ENCODE measurements at places on chromosomes 6 and 20.

DNA sequence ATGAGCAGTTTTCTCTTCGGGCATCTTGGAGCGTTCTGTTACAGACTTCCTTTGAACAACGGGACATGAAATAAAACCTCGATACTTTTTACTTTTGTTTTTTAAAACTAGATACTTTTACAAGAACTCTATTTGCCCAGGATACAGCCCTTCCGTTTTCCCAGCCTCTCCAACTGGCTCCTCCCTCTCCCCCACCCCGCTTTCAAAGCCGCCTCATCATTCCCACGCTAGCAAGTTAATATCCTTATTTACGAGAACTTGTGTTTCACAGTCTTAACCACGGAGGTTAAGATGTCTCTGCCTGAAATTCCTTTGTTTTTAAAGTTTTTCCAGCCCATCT, 241 bp upstream of the CFAP206 start:
- no peak for DNase-seq

DNA sequence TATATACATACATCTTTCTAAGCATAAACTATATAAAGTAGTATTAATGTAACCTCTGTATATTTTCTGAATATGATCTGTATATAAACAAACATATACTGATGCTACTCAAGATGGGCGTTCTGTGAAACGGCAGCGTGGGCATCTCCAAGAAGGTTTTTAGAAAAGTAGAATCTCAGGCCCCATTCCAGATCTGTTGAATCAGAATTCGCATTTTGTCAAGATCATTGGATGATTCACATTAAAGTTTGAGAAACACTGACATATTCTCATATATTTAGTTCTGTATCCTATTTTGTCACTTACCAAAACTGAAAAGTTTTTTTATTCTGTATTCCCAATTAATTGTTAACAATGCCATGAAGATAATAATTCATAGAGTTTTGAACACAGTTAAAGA, 5.5 kb downstream of the C6orf141 start:
- no peak for DNase-seq

DNA sequence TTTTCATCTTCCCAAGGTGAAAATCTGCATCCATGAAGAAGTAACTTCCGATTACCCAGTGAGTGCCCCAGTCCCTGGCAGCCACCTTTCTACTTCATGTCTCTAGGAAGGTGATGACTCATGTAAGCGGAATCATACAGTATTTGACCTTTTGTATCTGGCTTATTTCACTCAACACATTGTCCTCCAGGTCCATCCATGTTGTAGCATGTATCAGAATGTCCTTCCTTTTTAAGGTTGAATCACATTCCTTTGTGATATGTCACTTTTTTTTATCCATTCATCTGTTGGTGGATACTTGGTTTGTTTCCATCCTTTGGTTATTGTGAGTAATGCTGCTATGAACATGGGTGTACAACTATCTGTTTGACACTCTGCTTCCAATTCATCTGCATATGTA, 176.3 kb upstream of the CDYL start:
- no peak for DNase-seq

- no peak for DNase-seq
These were observed 670.7 kb upstream of the CITED2 start for GRCh38 chr6:140045116-140045515.

DNA sequence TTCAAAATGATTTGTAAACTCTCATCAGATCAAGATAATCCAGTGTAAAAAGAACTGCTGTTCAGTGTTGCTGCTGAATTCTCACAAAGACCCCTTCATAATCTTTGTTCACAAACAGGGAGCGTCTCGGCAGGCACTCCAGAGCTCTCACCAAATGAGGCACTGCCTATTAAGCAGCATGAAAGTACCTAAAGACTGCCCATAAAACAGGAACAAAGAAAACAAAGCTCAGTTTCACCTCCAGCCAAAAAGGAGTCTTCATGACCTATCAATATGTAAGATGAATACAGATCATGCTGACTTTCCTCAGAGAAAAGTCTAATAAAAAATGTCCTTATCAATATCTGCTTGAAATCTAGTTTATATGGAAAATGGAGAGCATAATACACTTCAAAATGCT, 41.8 kb downstream of the GPR63 start:
- no peak for DNase-seq

GRCh38 chr6:130980310-130981032, 82.6 kb downstream of the EPB41L2 start:
- DNase-seq, result no peak

DNA sequence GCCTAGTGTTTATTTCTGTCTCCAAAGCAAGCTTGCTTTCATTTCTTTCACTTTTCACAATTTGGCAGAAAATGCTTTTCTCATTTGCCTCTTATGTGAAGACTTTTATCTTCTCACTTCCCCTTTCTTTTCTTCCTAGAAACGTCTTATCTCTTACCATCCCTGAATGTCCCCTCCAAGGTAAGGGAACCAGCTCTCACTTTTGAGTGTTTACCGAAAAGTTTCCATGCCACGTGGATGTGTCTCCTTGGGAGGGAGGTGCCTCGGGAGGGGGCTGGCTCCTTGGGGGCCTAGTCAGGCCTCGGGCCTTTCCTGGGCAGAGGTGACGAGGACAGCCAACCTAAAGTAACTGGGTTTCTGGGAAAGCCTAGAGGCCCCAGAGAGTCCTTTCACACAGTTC, 127.4 kb downstream of the CD24 start:
- DNase-seq, result no peak

DNA sequence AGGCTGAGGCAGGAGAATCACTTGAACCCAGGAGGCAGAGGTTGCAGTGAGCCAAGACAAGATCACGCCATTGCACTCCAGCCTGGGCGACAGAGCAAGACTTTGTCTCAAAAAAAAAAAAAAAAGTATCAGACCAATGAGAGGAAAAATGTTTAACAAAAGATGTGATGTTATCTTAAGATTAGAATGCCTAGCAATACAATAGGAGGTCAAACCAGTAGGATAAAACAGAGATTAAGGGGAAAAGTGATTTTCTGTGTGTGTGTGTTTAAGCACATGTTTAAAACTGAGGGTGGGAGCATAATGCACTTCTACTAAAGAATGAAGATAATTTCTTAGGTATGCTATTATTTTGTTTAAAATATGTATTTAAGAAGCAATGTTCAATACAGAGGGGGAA, 17.9 kb downstream of the COL19A1 start:
- no peak for DNase-seq

DNA sequence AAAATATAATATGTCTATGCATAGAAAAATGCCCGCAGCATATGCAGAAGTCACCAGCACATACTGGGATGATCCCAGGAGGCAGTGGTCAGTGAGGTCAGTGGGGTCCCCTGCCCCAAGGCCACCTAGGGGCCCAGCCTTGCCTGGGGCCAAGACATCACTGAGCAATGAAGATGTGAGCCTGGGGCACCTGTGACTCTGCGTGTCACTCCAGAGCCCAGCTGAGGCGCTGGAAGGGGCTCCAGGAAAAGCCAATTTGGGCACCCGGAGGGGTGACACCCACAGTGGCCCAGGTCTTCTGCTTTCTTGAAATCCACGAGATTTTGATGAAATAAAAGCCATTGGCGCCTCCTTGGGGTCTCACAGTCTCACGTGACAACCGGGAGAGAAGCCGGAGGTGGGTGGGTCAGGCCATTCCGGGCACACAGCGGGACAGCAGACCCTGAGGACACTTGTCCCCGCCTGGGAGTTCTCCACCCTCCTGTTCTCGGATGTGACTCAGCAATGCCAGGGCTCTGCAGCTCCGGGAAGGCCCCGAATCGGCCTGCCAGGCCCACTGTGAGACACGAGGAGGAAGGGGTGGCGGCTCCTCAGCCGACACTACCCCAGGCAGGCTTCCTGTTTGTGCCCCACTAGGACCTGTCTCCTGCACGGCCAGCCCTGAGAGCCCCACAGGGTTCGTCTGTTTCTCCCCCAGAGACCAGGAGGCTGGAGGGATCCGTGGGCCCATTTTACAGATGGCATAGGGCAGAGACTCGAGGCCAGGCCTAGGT, 24.4 kb upstream of the SLCO4A1 start:
- peak; percentile 38 for DNase-seq

DNA sequence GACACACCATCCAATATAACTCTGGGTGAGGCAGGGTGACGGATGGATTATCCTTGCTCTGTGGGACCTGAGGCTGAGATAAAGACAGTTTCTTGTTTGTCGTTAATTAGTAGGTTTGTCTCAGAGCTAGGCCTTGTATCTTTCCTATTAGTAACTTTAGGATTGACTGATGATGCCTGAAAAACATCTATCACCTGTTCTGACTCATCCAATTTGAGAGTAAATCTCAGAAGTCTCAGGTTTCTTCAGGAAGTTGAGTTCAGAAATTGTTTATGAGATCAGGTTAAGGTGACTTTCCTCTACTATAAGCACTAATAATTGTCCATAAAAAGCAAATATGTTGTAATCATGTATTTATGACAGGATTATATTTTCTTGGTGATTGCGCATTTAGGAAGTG, 129.5 kb upstream of the SUPT3H start:
- DNase-seq, result no peak

DNA sequence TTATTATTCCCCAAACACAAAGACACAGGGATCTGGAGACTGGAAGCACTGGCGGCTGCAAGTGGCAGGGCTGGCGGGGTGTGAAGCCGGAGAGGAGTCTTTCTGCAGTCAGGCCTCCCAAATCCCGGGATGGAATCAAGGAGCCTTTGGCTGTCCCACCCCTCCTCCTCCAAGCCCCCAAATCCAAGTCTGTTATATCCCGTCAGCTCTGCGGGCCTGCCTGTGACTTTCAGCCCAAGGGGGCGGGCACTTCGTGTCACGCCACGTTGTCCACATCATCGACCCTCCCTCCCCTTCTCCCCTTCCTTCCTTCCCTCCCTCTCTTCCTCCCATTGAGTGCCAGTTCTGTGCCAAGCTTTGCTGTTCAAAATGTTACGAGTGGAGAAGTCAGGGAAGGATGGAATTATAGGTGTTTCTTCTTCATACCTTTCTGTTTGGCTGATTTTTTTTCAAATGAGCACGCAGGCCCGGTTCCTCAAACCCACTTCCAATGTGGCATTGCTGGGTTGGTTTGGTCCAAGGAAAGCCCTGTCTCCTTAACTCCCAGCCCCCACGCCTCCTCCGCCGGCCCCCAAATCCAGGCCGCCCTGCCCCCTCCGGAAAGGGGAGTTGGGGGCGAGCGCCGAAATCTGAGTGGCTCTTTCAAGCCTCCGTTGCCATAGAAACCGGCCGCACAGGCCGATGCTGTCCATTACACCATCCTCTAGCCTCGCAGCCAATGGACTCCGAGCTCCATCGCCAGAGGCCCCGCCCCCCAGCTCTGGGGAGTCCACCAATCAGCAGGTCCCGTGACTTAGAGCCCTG, 12.7 kb downstream of the ZCCHC3 start:
- peak; percentile 71 for DNase-seq

GRCh38 chr6:37525460-37526357, 26.0 kb upstream of the CCDC167 start:
- no peak for DNase-seq

DNA sequence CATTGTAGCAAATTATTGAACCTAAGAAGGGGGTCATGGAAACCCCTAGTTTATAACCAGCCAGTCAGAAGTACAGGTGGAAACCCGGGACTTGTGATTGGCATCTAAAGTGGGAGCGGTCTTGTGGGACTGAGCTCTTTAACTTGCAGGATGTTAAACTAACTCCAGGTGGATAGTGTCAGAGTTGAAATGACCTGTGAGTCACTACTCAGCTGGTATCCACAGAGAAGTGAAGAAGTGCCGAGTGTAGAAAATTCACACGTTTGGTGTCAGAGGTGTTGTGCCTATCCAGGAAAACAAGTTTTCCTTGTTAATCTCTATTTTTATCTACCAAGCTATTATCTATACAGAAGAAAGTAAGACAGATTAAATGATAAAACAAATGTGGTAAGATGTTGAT, 179.7 kb downstream of the ADGRG6 start:
- no peak for DNase-seq

DNA sequence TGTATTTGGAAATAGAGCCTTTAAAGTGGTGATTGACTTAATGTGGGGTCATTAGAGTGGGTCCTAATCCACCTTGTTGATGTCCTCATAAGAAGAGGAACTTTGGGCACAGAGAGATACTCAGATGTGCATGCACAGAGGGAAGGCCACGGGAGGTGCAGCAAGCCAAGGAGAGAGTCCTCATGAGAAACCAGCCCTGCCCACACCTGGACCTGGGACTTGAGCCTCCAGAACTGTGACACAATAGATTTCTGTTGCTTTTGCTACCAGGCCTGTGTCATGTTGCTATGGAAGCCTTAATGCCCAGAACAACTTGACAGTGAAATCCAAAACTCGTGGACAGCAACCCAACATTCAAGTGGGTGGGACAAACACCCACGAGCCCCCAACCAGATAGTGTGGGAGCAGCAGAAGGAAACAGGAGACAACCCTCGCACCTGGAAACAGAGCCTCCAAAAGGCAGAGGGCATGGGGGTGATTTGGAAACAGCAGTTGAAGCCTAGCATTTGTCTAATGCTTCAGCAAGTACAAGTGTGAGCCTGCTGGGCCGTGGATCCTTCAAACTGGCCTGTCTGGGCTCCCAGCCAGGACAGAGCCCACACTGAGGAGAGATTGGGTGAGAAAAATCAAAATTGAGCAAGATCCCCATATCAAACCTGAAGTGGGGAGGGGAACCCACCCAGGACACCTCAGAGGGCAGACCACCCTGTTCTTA, 201.0 kb upstream of the CST7 start:
- no peak for DNase-seq

GRCh38 chr6:84467296-84467695, 239.9 kb upstream of the CEP162 start:
- no peak for DNase-seq

- peak; percentile 60 for DNase-seq
These were observed 64.4 kb downstream of the TRERF1 start for GRCh38 chr6:42387336-42387735.

GRCh38 chr20:52118016-52118623, 73.5 kb downstream of the ZFP64 start:
- DNase-seq, result no peak

DNA sequence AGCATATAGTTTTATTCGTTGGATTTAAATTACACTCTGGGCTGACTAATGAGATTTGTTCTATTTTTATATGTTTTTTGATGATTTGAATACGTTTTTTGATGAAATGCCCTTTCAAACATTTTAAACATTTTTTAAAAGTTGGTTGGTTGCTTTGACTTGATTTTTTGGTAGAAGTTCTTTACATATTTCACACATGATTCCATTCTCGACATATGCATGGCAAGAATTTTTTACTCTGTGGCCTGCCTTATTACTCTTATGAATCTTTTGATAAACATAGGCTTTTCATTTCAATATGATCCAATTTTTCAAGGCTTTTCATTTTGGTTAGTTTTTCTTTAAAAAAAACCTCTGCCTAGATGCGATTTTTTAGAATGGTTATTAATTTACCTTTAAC, 617.0 kb downstream of the RNF144B start:
- DNase-seq, result no peak
